Fibroblast of pulmonary artery (primary cell): ENCODE measurements at places on chromosomes 7 and 10.

GRCh38 chr10:31759124-31759798 lies 169.4 kb downstream of the ARHGAP12 start:
- peak; percentile 43 for DNase-seq

DNA sequence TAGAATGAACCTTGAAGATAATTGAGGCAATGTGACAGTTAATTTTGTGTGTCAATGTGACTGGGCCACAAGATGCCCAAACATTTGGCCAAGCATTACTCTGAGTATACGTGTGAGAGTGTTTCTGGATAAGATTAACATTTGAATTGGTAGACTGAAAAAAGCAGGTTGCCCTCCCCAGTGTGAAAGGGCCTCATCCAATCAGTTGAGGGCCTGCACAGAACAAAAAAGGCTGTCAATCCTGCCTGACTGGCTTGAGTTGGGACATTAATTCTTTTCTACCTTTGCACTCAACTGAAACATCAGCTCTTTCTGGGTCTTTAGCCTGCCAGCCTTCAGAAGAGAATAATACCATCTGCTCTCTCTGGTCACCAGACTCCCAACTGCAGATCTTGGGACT lies 56.6 kb upstream of the PDE1C start:
- no peak for DNase-seq

- peak; percentile 29 for DNase-seq
These were observed 8.1 kb upstream of the OLAH start for GRCh38 chr10:15035385-15036301.

DNA sequence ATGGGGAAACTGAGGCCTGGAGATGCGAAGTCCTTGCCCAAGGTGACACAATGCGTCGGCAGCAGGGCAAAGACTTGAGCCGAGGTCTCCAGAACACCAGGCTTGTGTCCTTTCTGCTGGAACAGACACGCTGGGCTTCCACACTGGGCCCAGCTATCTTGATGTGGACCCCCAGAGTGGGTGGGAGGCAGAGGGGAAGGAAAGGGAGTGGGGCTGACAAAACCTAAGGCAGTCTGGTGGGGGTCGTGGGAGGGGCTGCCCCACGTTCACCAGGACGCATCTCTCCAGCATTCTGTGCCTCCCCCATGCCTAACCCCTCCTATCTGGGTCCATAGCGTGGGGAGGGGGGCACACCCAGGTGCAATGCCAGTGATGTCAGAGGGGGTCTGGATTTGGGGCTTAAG lies 38.1 kb downstream of the PPIF start:
- DNase-seq = no peak

DNA sequence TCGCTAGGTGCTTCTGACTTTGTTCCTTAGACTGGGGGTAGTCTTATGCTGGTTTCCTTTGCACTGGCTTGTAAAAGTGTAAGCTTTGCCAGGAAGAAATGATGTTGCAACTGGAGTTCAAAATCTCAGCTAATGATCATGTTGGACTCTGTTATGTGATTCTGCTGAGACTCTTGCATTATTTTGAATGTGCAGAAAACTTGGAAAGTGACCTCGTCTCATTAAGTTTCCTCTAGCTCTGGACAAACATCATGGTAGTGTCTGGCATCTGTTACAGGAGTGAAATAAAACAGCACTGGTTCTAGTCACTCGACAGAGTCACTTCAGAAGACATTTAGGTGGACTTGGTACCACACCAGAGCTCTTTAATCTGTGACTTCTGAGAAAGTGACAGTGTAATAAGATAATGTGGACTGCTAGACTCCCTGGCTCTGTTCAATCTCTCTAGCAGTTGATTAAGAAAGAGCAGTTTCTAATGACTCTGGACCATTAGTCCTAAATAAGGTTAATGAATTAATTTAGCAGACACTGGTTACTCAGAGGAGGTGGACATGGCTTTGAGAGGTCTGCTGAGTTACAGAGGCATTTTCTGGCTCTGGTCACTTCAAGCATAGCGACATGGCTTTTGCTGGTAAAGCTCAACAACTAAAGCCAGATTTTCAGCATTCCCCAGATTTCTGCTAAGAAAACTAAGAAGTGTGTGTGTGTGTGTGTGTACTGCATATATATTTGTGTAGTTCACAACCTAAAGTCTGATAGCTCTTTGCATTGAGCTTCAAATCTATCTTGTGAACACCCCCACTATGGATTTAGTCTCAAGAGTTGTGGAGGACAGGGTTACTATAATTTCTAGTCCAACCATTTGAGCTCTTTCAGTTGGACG lies 2.0 kb downstream of the NRP1 start:
- DNase-seq = peak; percentile 74

- DNase-seq = no peak
These were observed 93.1 kb upstream of the ZPBP start for GRCh38 chr7:50185951-50186682.

- DNase-seq = peak; percentile 20
These were observed 203.9 kb downstream of the FRMD4A start for GRCh38 chr10:14126697-14127440.

DNA sequence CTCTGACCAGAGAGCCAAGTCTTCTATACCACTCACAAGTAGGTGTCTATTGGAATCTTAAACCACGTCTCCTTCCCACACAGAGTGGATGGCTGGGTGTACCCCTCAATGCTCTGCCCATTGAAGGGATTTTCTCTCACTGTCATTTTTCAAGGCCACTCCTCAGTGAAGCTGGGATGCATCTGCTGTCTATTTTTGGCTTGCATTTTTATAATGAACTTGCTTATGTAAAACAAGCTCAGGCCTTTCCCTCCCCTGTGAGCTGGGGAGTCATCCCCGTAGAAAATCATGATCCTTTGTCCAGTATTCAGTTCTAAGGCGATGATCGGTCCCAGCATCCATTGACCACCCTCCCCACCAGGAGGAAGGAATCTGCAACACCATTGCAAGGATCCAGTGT lies 9.8 kb upstream of the RBM17 start:
- DNase-seq = no peak

GRCh38 chr10:5634918-5635317 lies 31.5 kb downstream of the ASB13 start:
- DNase-seq = no peak

DNA sequence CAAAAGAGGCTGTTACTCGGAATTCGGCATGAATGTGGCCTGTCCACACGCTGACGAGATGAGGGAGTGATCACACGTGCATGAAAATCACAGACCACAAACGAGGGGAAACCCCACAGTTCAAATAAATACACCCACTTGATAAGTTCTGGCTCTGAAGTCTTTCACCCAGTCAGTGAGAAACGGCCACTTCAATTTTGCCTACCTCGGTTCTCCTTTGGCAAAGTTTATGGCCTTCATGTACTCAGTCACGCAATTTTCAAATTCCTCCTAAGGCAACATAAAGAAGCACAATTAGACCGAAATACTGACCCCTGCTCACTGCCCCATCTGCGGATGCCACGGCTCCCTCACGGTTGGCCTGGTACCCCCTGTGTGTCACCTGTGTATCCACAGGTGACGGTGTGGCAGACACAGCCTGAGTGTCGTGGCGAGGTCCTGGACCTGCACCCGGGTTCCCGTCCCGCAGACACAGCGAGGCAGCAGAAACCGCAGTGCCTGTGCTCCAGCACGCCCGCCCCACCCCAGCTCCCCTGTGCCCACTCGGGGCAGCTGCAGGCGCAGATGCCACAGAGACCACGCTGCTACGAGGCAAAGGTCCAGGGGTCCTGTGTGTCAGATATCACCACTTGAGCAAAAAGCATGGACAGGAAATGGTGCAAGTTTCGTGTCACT lies 1.4 kb downstream of the CFAP46 start:
- no peak for DNase-seq

- DNase-seq = peak; percentile 69
These were observed 24.0 kb downstream of the ELFN1 start for GRCh38 chr7:1693991-1694524.

DNA sequence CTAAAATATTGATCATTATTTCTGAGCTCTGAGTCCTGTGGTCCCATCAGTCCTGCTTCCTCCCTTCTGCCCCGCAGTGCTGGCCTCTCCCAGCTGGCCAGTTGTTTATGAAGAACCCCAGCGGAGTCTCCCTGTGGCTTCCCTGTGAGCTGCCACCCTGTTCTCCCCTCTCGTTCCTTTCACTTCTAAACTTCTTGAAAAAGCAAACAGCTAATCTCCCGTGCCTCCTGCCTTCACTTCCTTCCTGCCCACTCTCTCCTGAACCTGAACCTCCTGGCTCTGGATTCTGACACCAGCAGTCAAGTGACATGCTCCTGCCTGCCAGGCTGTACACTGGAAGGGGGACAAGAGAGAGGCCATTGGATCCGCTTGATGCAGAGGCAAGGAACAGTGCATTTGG lies 63.7 kb upstream of the ZPBP start:
- DNase-seq = no peak

- DNase-seq = peak; percentile 65
These were observed 46.4 kb upstream of the RSBN1L start for GRCh38 chr7:77649716-77650349.

- no peak for DNase-seq
These were observed 784.5 kb upstream of the IGFBP3 start for GRCh38 chr7:46705386-46706255.

- no peak for DNase-seq
These were observed 152.1 kb downstream of the NOC3L start for GRCh38 chr10:94210440-94211168.

GRCh38 chr10:72312865-72313391 lies 39.2 kb downstream of the DDIT4 start:
- DNase-seq = no peak

DNA sequence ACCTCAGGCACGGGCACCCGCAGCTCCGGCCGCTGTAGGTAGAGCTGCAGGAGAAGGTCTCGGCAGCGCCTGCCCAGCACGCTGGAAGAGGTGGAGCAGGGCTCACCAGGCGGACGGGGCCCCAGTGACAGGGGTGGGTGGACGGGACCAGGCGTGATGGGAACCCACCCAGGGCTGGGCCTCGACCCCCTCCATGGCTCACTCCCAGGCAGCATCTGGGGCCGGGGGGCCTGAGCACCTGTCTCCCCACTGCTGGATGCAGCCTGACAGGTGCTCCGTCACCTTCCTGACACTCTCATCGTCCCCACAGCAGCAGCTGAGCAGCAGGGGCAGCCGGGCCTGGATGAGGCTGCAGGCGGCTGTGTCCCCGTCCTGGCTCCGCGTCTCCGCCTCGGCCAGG lies 16.7 kb upstream of the MICALL2 start:
- no peak for DNase-seq

DNA sequence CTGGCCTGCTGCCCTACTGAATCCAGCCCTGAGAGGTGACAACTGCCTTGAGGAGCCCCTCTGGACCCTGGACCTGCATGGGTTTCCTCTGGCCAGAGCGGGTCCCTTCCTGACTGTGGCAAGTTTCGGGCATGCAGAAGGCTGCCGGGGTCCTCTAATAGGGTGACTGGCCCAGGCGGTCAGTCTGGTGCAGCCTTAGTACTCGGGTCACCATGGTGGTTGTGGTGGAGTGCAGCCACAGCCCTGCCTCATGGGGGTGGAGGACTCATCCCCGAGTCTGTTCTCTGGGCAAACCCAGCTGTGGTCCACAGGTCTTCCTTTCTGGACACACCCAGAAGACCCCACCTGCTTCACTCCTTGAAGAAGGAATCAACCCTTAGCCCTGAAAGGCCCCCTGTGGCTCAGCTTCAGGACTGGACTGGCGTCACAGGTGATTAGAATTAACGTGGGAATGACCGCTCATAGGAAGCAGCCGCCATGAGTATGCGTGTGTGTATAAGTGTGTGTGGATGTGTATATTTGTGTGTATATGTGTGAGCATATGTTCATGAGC lies 28.7 kb downstream of the RAMP3 start:
- no peak for DNase-seq

DNA sequence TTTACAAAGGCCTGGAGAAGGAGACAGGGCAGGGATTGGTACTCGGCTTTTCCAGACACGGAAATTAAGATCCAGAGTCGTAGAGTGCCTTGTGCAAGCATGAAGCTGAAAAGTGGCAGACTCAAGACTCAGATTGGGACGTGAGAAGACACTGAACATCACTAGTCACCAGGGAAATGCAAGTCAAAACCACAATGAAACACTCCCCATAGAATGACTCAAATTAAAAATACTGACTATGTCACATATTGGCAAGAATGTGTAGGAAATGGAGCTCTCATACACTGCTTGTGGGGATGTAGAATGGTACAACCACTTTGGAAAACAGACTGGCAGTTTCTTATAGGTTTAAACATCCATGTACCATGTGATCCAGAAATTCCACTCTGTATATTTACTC lies 472.0 kb downstream of the RPS24 start:
- no peak for DNase-seq

- peak; percentile 90 for DNase-seq
These were observed 404.2 kb downstream of the THSD7A start for GRCh38 chr7:11427686-11428273.

- DNase-seq = no peak
These were observed 9.5 kb upstream of the C10orf71 start for GRCh38 chr10:49289480-49289879.

DNA sequence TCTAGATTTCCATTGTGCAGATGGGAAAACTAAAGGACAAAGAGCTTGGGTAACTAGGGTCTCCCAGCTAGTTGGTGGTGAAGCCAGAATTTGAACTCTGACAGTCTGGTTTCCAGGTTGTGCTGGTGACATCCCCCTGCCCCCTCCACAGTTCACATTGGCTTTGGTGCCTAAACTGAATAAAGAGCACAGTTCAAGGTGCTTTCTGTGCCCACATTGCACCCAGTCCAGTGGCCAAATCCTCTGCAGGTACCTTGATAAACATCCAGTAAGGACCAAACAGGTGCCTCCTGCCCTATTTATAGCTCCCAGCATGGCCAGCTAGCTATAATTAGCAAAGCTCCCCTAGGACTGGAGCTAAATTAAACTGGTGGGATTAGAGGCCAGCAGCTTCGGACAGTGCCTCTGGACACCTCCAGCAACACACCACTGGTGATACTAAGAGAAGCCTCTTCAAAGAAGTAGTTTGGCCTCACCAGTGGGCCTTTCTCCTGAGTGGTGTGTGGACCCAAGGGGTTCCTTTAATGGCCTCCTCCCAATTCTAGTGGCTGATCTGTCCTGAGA lies 59.9 kb downstream of the KCNMA1 start:
- DNase-seq = no peak

DNA sequence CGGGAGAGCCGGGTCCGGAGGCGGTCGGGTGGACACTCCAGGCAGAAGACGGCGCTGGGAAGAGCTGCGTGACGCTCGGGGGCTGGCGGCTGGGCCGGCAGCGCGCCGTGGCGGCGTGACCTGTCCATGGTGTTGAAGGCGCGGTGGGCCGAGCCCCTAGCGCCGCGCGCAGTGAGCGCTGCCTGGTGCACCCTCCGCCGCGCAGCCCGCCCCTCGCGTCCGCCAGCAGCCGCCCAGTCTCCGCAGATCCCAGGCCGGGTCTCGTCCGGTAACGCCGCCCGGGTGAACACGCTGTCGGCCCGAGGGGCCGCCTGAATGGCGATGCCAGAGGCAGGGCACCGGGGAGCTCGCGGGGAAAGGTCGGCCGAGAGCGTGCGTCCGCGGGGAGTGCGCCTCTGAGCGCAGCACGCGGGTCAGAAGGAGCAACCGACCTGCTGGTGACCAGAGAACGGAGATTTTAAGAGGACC lies 657 bp upstream of the TMEM178B start:
- DNase-seq = peak; percentile 41
